Right ventricle myocardium inferior (tissue), 1 donor: ENCODE measurements at places on chromosomes 7 and 10.
A peak's percentile ranks its signal among the peaks of the same experiment; 100 is the strongest.

DNA sequence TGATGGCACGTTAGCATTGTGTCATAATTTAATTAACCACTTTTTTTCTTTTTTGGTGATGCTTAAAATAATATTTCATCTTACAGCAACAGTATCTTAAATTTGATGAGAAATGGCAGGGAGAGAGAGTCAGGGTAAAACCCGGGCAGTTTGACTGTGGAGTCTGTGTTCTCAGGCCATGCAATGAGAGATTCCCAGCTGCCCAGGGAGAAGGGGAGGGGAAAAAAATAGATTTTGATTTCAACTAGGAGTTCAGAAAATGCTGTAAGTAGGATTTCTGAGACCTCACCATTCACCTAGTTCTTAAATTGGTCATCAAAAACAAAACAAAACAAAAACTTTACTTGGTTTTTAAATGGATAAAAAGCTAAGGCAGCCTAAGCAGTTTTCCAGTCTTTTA lies 37.4 kb upstream of the XPNPEP1 start:
- DNase-seq, result no peak

DNA sequence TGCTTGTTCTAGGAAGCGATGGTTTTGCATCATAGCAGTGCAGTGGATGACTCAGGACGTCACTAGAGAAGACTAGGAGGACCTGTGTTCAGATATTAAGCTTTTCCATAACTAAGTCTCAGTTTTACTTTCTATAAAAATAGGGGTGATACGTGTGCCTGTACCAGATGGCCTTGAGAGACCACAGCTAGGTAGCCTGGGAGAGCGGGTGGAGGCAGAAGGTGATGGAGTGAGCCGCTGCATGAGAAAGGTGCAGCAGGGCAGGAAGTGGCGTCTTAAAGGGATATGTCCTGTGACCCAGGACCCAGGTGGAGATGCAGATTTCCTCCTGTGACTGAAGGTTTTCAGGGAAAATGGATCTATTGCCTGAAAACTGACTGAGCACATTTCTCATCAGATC lies 304.9 kb downstream of the CDC14C start:
- no peak for DNase-seq

- DNase-seq, result no peak
Measured at GRCh38 chr7:73844848-73845460, 2.6 kb upstream of the METTL27 start.

GRCh38 chr7:30990673-30991170 lies 27.0 kb downstream of the GHRHR start:
- no peak for DNase-seq

GRCh38 chr7:31202801-31203200 lies 137.7 kb downstream of the NEUROD6 start:
- no peak for DNase-seq

- DNase-seq, result no peak
Measured at GRCh38 chr7:142413280-142414000, 155.6 kb upstream of the PRSS58 start.

- DNase-seq, result no peak
Measured at GRCh38 chr10:84238909-84239308, 2.4 kb downstream of the LRIT1 start.

DNA sequence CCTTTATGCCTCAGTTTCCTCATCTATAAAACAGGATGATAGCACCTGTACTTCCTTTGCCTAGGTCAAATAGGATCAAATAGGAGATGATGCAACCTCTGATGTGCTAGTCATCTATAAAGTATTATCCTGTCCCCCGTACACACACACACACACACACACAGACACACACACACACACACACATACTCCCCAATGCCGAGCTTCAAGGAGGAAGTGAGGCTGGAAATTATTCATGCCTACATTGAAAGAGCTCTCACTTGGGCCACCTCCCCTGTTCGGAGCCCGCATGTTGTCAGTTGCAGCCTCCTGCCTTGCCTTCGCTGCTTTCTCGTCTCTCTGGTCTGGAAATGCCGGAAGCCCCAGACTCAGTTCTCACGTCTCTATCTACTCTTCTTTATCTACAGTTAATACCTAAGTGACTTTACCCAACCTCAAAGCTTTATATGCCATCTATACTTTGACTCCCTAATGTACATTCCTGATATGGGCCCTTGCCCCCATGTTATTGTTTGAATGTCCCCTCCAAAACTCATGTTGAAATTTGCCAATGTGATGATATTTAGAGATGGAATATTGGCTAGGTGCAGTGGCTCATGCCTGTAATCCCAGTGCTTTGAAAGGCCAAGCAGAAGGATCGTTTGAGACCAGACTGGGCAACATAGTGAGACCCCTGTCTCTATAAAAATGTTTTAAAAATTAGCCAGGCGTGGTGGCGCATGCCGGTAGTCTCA lies 6.9 kb upstream of the UBE2H start:
- no peak for DNase-seq

GRCh38 chr7:29247224-29247962 lies 52.8 kb downstream of the CHN2 start:
- no peak for DNase-seq

GRCh38 chr10:84562592-84562991 lies 234.2 kb downstream of the CCSER2 start:
- DNase-seq, result no peak

- no peak for DNase-seq
Measured at GRCh38 chr10:124849111-124849773, 47.6 kb downstream of the ABRAXAS2 start.

- DNase-seq, result no peak
Measured at GRCh38 chr7:108045669-108046068, 42.7 kb upstream of the LAMB1 start.

- DNase-seq, result no peak
Measured at GRCh38 chr10:60521974-60522405, 132.3 kb upstream of the ANK3 start.

GRCh38 chr7:25950488-25951413 lies 201.2 kb upstream of the NFE2L3 start:
- peak; percentile 95 for DNase-seq

- DNase-seq, result no peak
Measured at GRCh38 chr7:83178796-83179195, 16.1 kb upstream of the PCLO start.

GRCh38 chr7:41996381-41997035 lies 240.5 kb downstream of the GLI3 start:
- DNase-seq, result no peak
